ENCODE measurements at places on chromosomes 11 and 22.

DNA sequence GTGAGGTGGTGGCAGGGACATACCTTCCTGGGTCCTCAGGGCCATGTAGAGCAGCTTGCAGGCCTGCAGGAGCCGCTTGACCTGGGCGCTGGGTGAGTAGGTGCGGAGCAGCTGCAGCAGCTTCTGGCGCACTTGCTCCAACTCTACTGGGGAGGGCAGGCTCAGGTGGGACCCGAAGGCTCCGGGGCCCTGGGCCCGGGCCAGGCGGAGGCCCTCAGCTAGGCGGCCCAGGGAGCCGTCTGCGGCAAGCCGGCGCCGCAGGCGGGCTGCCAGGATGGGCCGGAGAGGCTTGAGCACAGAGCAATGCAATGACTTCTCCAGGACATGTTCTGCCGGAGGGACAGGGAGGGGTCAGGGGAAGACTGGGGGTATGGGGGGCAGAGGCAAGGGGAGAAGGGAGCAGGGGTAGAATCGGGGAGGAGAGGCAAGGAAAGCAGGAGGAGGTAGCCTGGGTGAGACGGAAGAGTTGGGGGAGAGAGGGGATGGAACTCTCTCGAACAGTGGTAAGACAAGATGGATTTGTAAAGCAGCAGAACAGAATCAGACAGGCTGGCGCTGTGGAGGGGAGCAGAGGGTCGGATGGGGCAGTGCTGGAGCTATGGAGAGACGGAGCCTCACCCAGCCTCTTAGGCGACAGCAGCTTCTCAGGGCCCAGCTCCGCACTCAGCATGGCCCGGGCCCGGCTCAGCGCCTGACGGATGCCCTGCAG is 2.2 kb downstream of the RIN1 start:
- no peak overlapping the region for H3K4me3 ChIP-seq
- peaks cover 26% of the 10 kb centered on the region for H3K4me1 ChIP-seq
- H3K27ac ChIP-seq = peak overlapping the region; percentile 33

DNA sequence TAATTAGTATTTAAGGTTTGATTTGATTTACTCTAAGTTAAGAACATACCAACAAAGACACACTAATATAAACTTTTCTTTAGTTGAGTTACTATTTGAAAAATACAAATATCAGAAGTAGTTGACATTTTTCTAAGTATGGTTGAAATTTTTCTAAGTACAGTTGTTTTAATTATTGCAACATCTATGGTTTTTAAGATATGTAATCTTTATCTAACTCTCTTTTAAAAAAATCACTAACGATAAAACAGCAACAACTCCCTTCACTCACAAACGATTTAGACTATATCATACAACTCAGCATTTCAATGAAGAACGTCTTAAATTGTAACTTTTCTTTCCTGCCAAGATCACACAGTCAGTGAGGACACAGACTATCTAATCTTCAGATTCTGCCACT is 2.0 kb downstream of the C2CD3 start:
- peaks cover 10% of the 10 kb centered on the region for H3K4me1 ChIP-seq
- DNase-seq = no peak
- no peak overlapping the region for H3K27ac ChIP-seq
- no peak overlapping the region for H3K4me3 ChIP-seq

DNA sequence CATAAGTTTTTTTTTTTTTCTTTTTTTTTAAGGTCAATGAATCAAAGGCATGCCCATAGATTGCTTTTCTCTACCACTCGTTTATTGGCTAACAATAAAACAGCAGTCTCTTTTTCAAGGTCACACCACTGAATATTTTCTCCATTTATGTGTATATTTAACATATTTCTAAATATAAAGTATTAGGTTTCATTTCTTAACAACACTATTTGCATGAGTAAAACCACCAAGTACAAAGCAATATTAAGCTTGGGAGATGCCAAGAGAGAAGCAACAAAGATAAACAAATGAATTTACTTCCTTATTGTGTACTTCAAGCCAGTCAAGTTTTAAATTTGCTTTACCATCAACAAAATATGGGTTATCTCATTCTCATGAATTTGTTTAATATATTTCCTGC is 708.9 kb upstream of the CCDC179 start:
- H3K27ac ChIP-seq = no peak overlapping the region
- H3K27me3 ChIP-seq = no peaks in the 10 kb centered on the region
- no peaks in the 10 kb centered on the region for H3K36me3 ChIP-seq
- H3K4me3 ChIP-seq = no peak overlapping the region
- no peaks in the 10 kb centered on the region for H3K4me1 ChIP-seq
- no peak for DNase-seq

- H3K36me3 ChIP-seq = peaks cover 14% of the 10 kb centered on the region
- peaks cover 47% of the 10 kb centered on the region for H3K4me1 ChIP-seq
- no peak for DNase-seq
- no peaks in the 10 kb centered on the region for H3K27me3 ChIP-seq
- peak overlapping the region; percentile 76 for H3K27ac ChIP-seq
- peak overlapping the region; percentile 100 for H3K4me3 ChIP-seq
Measured at GRCh38 chr22:46734830-46735453, 3.1 kb downstream of the CERK start.

- no peaks in the 10 kb centered on the region for H3K4me1 ChIP-seq
- H3K27me3 ChIP-seq = no peaks in the 10 kb centered on the region
- H3K36me3 ChIP-seq = no peaks in the 10 kb centered on the region
Measured at GRCh38 chr11:129314371-129314770, 61.3 kb upstream of the BARX2 start.

DNA sequence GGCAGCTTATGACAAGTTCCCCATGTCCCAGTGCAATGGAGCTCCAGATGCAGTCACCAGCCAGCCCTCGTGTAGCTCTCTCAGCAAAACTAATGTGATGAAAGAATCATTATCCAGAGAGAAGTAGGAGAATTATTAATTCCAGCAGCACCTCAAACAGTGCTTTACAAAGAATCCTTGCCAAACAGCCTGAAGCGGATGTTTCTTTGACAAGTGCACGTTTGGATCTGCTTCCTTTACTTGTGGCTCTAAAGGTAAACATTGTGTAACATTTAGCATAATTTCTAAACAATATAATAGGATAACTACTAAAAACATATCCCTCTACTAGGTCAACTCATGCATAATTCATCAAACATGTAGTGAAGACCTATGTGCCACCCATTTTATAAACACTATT is 197.0 kb downstream of the FAM181B start:
- no peak overlapping the region for H3K27ac ChIP-seq
- no peak overlapping the region for H3K4me3 ChIP-seq
- no peaks in the 10 kb centered on the region for H3K36me3 ChIP-seq
- H3K27me3 ChIP-seq = no peaks in the 10 kb centered on the region
- H3K4me1 ChIP-seq = no peaks in the 10 kb centered on the region

DNA sequence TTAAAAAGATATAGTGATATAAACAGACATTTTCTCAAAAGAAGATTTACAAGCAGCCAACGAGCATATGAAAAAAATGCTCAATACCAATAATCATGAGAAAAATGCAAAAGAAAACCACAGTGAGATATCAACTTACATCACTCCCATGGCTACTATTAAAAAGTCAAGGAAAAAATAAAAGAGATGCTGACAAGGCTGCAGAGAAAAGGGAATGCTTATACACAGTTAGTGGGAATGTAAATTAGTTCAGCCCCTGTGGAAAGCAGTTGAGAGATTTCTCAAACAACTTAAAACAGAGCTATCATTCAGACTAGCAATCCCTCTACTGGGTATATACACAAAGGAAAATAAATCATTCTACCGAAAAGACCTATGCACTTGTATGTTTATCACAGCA is 97.1 kb upstream of the CARD18 start:
- H3K4me1 ChIP-seq = no peaks in the 10 kb centered on the region
- H3K27me3 ChIP-seq = peaks cover 4% of the 10 kb centered on the region
- no peak for DNase-seq
- H3K4me3 ChIP-seq = no peak overlapping the region
- H3K36me3 ChIP-seq = no peaks in the 10 kb centered on the region

GRCh38 chr11:77074626-77075221 is 8.0 kb downstream of the CAPN5 start:
- H3K27ac ChIP-seq = no peak overlapping the region
- H3K36me3 ChIP-seq = peaks cover 2% of the 10 kb centered on the region
- DNase-seq = no peak

GRCh38 chr11:118742304-118742703 is 48.7 kb downstream of the DDX6 start:
- H3K36me3 ChIP-seq = no peaks in the 10 kb centered on the region
- H3K4me1 ChIP-seq = no peaks in the 10 kb centered on the region
- DNase-seq = no peak

- DNase-seq = no peak
- no peaks in the 10 kb centered on the region for H3K27me3 ChIP-seq
- H3K4me3 ChIP-seq = no peak overlapping the region
- no peaks in the 10 kb centered on the region for H3K4me1 ChIP-seq
Measured at GRCh38 chr11:104291646-104292045, 127.7 kb upstream of the PDGFD start.

- no peaks in the 10 kb centered on the region for H3K36me3 ChIP-seq
- H3K4me1 ChIP-seq = peaks cover 68% of the 10 kb centered on the region
- peak overlapping the region; percentile 36 for H3K27ac ChIP-seq
- no peaks in the 10 kb centered on the region for H3K27me3 ChIP-seq
Measured at GRCh38 chr22:22817468-22818201, 70.0 kb upstream of the IGLL5 start.

- no peak overlapping the region for H3K4me3 ChIP-seq
- peaks cover 6% of the 10 kb centered on the region for H3K27me3 ChIP-seq
- H3K4me1 ChIP-seq = peaks cover 39% of the 10 kb centered on the region
- peaks cover 15% of the 10 kb centered on the region for H3K36me3 ChIP-seq
Measured at GRCh38 chr11:76628408-76628947, 42.1 kb downstream of the LRRC32 start.

DNA sequence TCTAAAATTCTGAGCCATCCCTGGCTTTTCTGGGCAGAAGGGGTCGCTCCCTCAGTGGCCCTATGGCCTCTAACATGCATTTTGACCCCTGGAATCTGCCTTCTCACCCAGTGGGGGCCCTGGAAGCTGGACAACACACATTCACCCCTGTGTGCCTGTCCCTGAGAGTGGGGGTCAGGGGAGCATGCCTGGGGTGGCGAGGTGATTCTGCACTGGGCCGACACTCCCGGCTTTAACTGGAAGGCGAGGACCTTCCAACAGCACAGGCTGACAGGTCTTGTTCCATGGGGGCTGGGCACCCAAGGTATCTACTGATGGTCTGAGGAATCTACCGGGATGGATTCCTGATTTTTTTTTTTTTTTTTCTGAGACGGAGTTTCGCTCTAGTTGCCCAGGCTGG is 10.7 kb downstream of the PPM1F start:
- no peak overlapping the region for H3K27ac ChIP-seq
- peaks cover 47% of the 10 kb centered on the region for H3K4me1 ChIP-seq
- no peak overlapping the region for H3K4me3 ChIP-seq
- no peaks in the 10 kb centered on the region for H3K27me3 ChIP-seq
- H3K36me3 ChIP-seq = peaks cover 1% of the 10 kb centered on the region

GRCh38 chr11:19242179-19242932 is 1.6 kb upstream of the E2F8 start:
- H3K27ac ChIP-seq = peak overlapping the region; percentile 79
- peaks cover 27% of the 10 kb centered on the region for H3K4me1 ChIP-seq
- H3K4me3 ChIP-seq = peak overlapping the region; percentile 89
- H3K27me3 ChIP-seq = peaks cover 40% of the 10 kb centered on the region
- no peak for DNase-seq
- peaks cover 19% of the 10 kb centered on the region for H3K36me3 ChIP-seq

DNA sequence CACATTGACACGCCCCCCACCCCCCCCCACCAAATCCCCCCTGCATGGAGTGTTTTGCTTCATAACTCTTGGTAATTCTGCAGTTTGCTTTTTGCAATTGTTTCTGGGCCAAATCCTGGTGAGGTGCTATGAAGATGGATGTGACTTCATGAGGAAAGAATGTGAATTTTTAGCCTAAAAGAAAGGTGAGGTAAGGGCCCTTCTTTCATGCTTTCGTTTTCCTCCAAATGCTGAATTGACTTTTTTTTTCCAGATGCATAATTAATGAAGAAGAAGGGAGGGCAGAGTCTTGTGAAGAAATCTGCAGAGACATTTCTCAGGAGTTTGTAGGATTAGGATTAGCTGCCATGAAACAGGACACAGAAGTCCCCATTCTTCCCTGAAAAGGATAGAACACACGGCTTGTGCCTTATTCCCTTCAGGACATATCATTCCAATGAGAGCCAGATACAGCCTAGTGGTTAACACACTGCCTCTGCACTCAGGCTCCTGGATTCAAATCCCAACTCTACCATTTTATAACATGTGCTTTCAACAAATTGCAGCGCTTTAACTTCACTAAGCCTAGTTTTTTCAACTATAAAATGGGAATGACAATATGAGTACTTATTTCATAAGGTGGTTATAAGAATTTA is 19.6 kb upstream of the TBCEL start:
- no peak overlapping the region for H3K27ac ChIP-seq
- no peaks in the 10 kb centered on the region for H3K4me1 ChIP-seq
- H3K36me3 ChIP-seq = no peaks in the 10 kb centered on the region
- peaks cover 29% of the 10 kb centered on the region for H3K27me3 ChIP-seq
- no peak overlapping the region for H3K4me3 ChIP-seq

DNA sequence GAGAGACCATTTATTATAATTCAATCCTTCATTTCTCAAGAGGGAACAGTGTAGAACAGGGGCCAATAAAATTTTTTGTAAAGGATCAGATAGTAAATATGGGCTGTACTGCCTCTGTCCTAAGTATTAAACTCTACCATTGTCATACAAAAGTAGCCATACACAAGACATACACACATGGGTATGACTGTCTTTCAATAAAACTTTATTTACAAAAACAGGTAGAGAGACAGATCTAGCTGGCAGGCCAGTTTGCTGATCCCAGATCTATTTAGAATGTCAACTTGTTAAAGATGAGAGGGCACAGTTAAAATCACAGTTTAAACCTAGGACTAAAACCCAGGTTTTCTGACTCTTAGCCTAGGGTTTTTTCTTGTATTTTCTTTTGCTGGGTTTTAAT is 16.7 kb downstream of the TRAF6 start:
- peaks cover 24% of the 10 kb centered on the region for H3K36me3 ChIP-seq
- H3K27ac ChIP-seq = no peak overlapping the region
- H3K4me3 ChIP-seq = no peak overlapping the region
- H3K4me1 ChIP-seq = peaks cover 13% of the 10 kb centered on the region
- H3K27me3 ChIP-seq = no peaks in the 10 kb centered on the region

DNA sequence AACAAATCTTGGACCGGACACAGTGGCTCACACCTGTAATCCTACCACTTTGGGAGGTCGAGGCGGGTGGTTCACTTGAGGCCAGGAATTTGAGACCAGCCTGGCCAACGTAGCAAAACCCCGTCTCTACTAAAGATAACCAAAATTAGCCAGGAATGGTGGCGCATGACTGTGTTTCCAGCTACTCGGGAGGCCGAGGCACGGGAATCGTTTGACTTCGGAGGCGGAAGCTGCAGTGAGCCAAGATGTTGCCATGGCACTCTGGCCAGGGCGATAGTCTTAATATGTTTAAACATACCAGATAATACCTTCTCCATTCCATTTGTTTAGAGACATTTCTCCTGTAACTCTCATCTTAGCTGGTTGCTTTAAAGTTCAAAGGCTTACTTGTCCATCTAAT is 218.6 kb downstream of the ARHGAP42 start:
- peaks cover 2% of the 10 kb centered on the region for H3K27me3 ChIP-seq
- no peak overlapping the region for H3K27ac ChIP-seq
- no peak overlapping the region for H3K4me3 ChIP-seq
- H3K36me3 ChIP-seq = no peaks in the 10 kb centered on the region
